Activated naive CD8-positive, alpha-beta T cell treated with anti-CD3 and anti-CD28 coated beads, Interleukin-2, amount 10 ng/mL, durations not matched to agents 7 days and 5 days (primary cell): ENCODE measurements at places on chromosomes 3 and 15.
A peak's percentile ranks its signal among the peaks of the same experiment; 100 is the strongest.

- no peak overlapping the region for H3K4me3 ChIP-seq
- H3K27ac ChIP-seq = no peak overlapping the region
- no peaks in the 10 kb centered on the region for H3K4me1 ChIP-seq
- no peaks in the 10 kb centered on the region for H3K27me3 ChIP-seq
These were observed 211.0 kb upstream of the DPPA4 start for GRCh38 chr3:109548192-109548938.

- DNase-seq = no peak
- H3K27me3 ChIP-seq = no peaks in the 10 kb centered on the region
- no peak overlapping the region for H3K4me3 ChIP-seq
- H3K4me1 ChIP-seq = peaks cover 50% of the 10 kb centered on the region
- H3K27ac ChIP-seq = no peak overlapping the region
- H3K36me3 ChIP-seq = peaks cover 20% of the 10 kb centered on the region
These were observed 72.1 kb downstream of the APBA2 start for GRCh38 chr15:28957606-28958498.

- H3K4me3 ChIP-seq = no peak overlapping the region
- no peak overlapping the region for H3K27ac ChIP-seq
- no peaks in the 10 kb centered on the region for H3K36me3 ChIP-seq
- DNase-seq = no peak
- H3K27me3 ChIP-seq = peaks cover 5% of the 10 kb centered on the region
These were observed 1.7 kb downstream of the CLRN1 start for GRCh38 chr3:150970665-150971324.

- no peak overlapping the region for H3K4me3 ChIP-seq
- H3K36me3 ChIP-seq = no peaks in the 10 kb centered on the region
- no peak overlapping the region for H3K27ac ChIP-seq
- no peak for DNase-seq
- no peaks in the 10 kb centered on the region for H3K27me3 ChIP-seq
- no peaks in the 10 kb centered on the region for H3K4me1 ChIP-seq
These were observed 70.6 kb downstream of the ATP13A4 start for GRCh38 chr3:193483988-193484539.

DNA sequence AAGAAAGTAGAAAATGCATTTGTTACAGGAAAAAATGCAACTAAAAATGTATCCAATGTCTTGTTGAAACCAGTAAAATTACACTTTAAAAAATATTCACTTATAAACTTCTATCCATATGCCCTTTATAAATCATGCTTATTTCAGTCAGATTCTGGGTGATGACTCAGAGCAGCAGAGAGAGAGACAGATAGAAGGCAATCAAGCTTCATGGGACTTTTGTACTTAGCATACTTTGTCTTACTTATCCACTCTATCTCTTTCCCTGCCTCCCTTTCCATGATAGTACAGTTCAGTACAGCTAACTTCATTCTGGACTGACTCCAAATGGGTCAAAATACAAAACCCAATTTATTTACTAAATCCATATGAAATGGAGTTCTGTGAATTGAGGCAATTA is 1438.2 kb downstream of the ZPLD1 start:
- no peaks in the 10 kb centered on the region for H3K27me3 ChIP-seq
- no peaks in the 10 kb centered on the region for H3K4me1 ChIP-seq
- H3K36me3 ChIP-seq = no peaks in the 10 kb centered on the region

DNA sequence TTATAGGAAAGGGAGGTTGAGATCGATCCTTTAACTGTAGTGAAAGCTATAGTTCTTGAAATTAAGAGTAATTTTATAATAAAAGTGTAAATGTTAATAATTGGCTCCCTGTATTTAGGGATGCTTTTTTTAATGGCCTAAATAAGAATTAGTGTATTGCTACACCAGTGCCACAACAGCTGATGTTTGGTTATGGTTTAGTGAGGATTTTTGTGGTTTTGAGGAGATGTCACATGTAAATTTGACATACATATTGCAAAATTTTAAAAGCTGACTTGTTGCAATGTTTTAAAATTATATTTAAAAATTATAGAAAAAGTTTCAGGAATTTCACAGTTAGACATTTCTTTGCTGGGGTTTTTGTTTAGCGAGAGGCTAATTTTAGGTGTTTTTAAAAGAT is 3.9 kb downstream of the TSC22D2 start:
- H3K27ac ChIP-seq = no peak overlapping the region
- peak overlapping the region; percentile 87 for H3K4me3 ChIP-seq
- H3K36me3 ChIP-seq = peaks cover 12% of the 10 kb centered on the region
- H3K27me3 ChIP-seq = no peaks in the 10 kb centered on the region
- DNase-seq = no peak

DNA sequence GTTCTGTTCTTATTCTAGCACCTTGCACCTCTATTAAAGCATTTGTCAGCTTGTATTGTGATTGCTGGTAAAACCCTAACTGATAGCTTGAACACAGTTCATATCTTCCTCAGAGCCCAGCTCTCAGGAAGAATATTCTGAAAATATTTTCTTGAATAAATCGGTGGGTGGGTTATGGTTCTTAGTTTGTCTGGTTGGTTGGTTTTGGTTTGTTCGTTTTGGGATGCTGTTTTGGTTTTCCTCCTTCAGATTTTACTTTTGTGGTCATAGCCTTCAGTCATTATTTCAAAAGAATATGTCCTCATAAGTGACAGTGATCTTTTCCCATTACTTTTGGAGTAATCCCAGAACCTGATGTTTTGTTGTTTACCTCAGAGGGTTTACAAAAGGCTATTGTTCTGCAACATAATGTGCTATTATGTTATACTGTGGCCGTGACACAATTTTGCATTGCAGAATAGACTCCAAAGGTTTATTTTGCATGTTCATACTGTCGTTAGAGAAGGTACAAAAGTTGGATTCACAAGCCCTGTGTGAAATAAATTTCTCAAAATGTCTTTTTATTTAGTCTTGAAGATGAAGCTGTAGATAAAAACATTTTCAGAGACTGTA is 2.7 kb upstream of the TMEM87A start:
- H3K4me3 ChIP-seq = peak overlapping the region; percentile 94
- peak overlapping the region; percentile 99 for H3K27ac ChIP-seq
- DNase-seq = no peak
- H3K27me3 ChIP-seq = no peaks in the 10 kb centered on the region
- H3K4me1 ChIP-seq = peaks cover 32% of the 10 kb centered on the region

- H3K4me3 ChIP-seq = no peak overlapping the region
- H3K27ac ChIP-seq = no peak overlapping the region
These were observed 30.8 kb downstream of the MCTP2 start for GRCh38 chr15:94262201-94262600.

- no peak for DNase-seq
- no peak overlapping the region for H3K27ac ChIP-seq
- no peaks in the 10 kb centered on the region for H3K27me3 ChIP-seq
These were observed 511.3 kb downstream of the OCA2 start for GRCh38 chr15:27587810-27588209.

DNA sequence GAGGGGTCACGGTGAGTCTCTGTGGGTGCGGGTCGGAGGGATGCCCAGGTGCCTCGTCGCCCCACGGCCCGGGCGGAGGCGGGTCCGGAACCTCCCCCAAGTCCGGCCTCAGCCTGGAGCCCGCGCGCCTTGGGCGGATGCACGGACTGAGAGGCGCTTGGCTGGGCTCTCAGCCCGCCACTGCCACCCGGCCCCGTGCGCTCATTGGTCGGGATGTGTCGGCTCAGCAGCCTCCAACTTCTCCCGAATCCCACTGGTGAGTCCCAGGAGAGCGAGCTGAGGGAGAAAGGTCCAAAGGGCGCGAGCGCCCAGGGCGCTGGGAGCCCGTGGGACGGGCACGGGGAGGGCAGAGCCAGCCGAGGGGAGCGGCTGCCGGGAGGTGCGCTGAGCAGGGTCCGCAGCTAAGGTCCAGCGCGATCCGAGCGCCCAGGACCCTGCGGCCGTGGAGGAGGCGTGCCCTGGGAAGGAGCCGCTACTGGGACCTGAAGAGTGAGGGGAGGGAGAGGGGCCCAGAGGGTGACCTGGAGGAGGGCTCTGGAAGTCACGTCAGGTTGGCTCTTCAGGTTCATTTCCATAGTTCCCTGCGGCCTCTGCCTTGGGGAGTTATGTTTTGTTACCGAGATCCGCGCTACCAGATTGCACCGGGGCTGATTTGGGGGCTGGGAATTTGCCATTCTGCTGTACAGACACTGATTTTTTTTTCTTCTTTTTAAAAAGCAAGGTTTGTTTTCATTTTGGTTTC is at the start of gene MME:
Gene MME (plus strand): TSS at position 574 of the 742 bp plus-strand sequence. CDS start 3,849 bp downstream, outside the sequence.
- no peak within 1 kb of the TSS for H3K27ac ChIP-seq
- H3K36me3 ChIP-seq = no peaks in the 10 kb centered on the region
- H3K27me3 ChIP-seq = peaks cover 44% of the 10 kb centered on the region

DNA sequence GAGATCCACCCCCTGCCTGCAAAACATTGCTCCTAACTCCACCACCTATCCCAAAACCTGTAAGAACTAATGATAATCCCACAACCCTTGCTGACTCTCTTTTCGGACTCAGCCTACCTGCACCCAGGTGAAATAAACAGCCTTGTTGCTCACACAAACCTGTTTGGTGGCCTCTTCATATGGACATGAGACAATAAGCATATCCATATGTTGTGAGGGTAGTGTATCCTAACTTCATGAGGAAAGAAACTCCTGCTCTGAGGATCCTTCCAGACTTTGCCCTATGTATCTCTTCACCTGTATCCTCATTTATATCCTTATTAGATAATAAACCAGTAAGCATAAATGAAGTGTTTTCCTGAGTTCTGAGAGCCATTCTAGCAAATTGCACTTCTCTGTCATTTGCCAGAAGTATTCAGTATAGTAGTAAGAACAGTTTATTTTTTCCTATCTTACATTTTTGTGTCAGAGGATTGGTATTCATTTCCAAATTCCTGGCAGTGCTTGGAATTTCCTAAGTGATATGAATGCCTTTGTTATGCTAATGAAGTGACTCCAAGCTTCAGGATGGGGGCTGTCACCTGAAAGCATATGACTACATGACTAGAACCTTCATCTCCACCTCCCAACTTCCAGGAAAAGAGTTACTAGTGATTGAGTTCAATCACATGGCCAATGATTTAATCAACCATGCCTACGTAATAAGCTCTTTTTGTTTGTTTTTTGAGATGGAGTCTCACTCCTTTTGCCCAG is 30.2 kb downstream of the TTBK2 start:
- no peaks in the 10 kb centered on the region for H3K27me3 ChIP-seq
- no peak overlapping the region for H3K4me3 ChIP-seq

DNA sequence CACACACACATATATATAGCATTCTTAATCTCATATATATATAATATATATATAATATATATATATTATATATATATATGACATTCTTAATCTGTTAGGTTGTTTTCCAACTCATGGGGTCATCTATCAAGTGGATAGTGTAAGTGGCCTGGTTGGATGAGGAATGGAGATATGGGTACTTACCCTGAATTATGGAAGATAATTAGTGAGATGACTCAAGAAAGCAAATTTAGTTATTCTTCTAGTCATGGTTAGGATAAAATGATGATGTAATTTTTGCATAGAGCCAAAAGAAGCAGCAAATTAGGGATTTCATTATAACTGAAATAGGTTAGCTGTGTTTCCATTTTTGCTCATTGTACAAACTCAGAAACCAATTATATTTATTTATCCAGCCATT is 448.2 kb downstream of the LPP start:
- H3K4me1 ChIP-seq = no peaks in the 10 kb centered on the region
- H3K4me3 ChIP-seq = no peak overlapping the region
- H3K27me3 ChIP-seq = no peaks in the 10 kb centered on the region
- H3K36me3 ChIP-seq = no peaks in the 10 kb centered on the region

DNA sequence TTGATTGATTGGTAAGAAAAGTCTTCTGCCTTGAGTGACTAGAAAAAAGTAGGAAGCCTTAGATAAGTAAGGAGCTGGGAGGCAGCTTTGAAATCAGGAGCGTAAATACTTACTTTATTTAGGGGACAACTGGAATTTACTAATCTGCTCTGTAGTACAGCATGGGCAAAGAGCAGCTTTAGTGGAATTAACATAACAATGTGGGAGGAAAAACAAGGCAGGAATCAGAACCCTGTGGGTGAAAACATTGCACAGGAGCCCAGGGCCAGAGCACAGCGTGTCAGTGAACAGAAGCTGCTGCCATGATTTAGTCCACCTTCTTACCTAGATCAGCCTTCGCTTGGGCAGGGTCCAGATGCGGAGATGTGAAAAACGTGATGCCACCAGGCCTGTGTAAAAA is 14.6 kb downstream of the FMN1 start:
- no peaks in the 10 kb centered on the region for H3K36me3 ChIP-seq
- peaks cover 3% of the 10 kb centered on the region for H3K27me3 ChIP-seq
- DNase-seq = no peak
